ENCODE measurements at places on chromosomes 1 and 21.

DNA sequence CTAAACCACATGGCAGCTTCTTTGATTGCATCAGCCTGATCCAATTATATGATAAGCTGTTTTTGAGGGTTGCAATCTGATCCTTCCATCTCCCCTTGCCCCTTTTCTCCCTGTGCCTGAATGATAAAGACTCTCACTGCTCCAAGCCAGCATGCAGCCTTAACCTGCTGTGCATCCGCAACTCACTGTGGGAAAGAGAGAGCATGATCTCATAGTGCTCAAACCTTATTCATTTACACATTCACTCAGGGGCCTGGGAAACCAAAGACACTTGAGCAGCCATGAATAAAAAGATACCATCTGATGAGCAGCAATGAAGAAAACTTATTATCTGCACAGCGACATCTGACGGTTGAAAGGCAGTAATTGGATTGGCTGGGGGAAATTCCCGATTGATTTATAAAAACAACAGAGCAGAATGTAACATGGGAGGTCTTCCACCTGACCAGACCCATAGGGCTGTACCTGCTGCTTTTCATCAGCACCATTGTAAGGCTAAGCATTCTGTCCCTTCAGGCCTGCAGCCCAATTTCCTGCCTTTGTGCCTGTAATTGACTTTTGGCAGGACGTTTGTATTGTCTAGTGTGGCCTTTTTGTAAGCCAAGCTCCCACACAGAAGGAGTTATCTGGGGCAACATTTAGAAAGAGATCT lies 62.5 kb downstream of the KIAA0040 start:
- DNase-seq, result no peak

GRCh38 chr1:23448846-23449245 lies 24.3 kb upstream of the TCEA3 start:
- no peak for DNase-seq

GRCh38 chr1:247291161-247291560 lies 35.3 kb downstream of the VN1R5 start:
- DNase-seq, result no peak

GRCh38 chr1:43419627-43420425 lies 30.1 kb downstream of the SZT2 start:
- no peak for DNase-seq

- no peak for DNase-seq
These were observed 7.9 kb downstream of the ACAP3 start for GRCh38 chr1:1299686-1300351.

GRCh38 chr1:53259932-53260331 lies 21.6 kb upstream of the MAGOH start:
- DNase-seq, result no peak

- no peak for DNase-seq
These were observed 82.4 kb downstream of the PBX1 start for GRCh38 chr1:164641353-164641730.

GRCh38 chr1:11596295-11596694 lies 57.9 kb downstream of the FBXO2 start:
- DNase-seq, result no peak

DNA sequence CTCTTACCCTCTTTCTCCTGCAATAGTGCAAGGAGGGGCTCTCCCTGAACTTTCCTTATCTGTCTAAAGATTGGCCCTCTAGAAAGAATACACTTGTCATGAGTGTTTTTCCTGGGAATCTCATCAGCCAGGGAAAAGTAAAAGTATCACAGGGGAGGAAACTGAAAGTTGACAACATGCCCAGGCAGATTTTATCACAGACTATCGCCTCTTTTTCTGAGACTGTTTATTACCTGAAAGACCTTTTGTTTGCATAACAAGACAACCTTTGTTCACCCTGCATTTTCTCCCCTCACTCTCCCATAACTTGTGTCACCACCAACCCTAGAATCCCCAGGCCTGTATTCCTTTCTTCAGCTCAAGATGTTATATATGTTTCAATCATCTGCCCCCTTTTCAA lies 794.7 kb upstream of the ADAMTS5 start:
- DNase-seq, result no peak

- no peak for DNase-seq
These were observed 354.9 kb upstream of the ADAMTS5 start for GRCh38 chr21:27321791-27322190.

DNA sequence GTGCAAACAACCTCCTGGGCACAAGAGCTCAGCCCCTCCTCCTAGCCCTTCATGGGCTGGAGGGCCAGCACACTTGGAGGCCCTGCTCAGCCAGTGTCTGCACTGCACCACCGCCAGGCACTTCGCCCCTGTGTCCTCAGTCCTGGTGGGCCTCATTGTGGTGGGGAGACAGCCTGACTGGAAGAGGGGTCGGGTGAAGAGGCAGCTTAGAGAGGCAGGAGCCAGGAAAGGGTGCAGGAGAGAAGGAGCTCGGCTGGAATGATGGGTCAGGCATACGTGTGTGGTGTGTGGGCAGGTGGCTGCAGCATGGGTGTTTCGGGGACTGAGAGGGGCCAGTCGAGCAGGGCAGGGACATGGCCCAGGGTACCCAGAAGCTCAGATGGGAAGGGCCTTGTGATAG lies 4.1 kb downstream of the WNT3A start:
- DNase-seq, result no peak

- DNase-seq, result no peak
These were observed 2.0 kb downstream of the TMEM63A start for GRCh38 chr1:225880222-225880588.

- DNase-seq, result no peak
These were observed at the start of gene TMCO4 for GRCh38 chr1:19799230-19800075. TMCO4 (minus strand) TSS chr1:19799916; CDS start chr1:19780758, 19,158 bp downstream.

DNA sequence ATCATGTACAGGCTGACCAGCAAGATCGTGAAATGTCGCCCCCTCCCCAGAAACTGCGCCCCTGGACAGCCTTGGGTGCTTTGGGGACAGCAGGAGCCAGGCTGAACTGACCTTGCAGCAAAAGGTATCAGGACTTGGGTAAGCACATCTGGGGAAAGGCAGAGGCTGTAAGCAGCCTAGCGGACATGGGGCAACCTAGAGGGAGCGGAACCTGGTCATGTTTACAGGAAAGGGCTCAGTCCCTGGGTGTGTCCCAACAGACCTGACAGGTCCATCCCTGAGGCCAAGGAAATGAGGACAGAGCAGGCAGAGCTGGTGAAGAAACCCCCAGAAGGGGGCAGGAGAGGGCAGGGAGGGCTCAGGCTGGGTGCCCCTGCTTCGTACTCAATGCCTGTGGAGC lies 3.1 kb upstream of the S100A8 start:
- DNase-seq, result no peak

DNA sequence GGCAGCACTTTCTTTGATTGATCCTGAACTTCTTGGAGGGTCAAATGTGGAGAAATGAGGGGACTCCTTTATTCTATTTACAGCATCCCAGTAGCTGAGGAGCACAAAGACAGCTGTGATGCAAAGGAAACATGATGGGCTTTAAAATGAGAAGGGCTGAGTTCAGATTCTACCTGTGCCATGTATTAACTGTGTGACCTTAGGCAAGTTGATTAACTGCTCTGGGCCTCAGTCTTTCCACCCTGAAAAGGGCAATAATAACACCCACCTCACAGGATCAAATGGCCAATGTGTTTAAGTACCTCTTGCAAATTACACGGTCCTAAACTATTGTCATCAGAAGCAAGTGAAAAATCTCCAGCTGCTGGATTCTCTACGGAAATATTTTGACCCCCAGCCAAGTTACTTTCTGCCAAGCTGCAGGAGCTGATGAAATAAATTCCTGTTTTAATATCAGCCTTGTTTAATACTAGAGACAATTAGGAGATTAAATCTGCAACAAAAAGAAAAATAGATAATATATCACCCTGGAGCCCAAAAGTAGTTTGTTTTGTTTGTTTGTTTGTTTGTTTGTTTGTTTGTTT lies 15.7 kb downstream of the TMEM81 start:
- no peak for DNase-seq

- no peak for DNase-seq
These were observed 3.0 kb downstream of the EFNA3 start for GRCh38 chr1:155081472-155082300.

DNA sequence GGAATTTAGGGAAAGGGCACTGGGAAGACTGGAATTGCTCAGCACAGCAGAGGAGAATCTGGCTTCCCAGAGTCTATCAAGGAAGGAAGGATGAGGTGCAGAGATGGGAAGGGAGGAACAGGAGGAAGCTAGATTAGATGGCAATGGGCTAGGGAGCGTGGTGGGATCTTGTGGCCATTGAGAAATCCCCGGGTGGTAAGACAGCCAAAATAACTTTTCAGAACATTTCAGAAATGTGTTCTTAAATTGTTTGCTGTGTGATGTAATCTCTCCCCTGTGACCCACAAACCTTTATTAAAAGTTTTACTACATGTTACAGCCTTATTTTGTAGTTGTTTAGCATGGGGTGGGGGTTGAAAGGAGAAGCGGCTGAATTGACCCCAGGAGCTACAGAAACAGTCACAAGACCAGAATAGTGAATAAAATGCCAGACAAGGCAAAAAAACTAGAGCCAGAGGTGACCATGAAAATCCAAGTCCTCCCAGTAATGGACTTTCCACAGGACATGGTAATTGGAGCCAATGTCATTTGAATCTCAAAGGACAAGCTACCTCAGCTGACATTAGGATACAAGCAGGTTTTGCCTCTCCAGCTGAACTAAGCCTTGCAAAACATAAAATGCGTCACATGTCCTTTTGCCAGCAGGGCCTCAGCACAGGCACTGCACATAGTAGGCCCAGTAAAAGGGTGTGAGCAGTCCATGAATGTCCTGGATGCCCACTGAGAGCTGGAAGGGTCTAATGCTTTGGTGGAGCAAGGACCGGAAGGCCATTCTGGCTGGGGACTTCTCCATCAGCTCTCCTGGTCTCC lies 980 bp upstream of the AHCYL1 start:
- no peak for DNase-seq

DNA sequence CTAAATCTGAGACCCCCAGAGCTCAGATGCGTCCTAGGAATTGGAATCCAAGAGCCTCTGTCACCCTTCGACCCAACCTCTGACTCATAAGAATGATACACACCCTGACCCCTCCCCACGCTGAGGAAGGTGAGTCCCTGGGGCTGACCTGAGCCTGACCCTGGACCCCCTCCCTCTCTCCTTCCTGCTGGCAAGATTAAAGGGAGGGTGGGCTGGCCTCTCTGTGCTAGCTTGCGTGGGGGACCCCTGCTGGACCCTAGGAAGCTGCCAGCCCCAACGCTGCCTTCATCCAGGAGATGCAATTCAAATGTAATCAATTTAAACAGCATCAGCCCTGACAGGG lies 627 bp downstream of the PLEKHA6 start:
- no peak for DNase-seq

DNA sequence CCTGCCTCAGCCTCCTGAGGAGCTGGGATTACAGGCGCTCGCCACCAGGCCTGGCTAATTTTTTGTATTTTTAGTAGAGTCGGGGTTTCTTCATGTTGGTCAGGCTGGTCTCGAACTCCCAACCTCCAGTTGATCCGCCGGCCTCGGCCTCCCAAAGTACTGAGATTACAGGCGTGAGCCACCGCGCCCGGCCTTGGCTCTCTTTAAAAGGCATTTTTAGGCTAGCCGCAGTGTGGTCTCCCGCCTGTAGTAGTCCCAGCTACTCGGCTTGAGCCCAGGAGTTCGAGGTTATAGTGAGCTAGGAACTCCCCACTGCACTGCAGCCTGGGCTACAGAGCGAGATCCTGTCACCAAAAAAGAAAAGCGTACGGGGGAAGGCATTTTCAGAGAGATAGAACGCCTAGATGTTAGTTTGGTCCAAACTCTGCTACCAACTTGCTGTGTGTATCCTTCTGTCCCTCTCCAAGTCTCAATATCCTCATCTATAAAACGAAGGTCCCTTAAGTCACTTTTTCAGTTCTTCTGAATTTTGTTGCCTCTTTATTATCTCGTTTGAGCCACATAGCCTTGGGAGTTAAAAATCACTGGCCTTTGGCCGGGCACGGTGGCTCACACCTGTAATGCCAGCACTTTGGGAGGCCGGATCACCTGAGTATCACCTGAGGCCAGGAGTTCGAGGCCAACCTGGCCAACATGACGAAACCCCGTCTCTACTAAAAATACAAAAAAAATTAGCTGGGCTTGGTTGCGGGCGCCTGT lies 734 bp downstream of the MED18 start:
- DNase-seq, result no peak

DNA sequence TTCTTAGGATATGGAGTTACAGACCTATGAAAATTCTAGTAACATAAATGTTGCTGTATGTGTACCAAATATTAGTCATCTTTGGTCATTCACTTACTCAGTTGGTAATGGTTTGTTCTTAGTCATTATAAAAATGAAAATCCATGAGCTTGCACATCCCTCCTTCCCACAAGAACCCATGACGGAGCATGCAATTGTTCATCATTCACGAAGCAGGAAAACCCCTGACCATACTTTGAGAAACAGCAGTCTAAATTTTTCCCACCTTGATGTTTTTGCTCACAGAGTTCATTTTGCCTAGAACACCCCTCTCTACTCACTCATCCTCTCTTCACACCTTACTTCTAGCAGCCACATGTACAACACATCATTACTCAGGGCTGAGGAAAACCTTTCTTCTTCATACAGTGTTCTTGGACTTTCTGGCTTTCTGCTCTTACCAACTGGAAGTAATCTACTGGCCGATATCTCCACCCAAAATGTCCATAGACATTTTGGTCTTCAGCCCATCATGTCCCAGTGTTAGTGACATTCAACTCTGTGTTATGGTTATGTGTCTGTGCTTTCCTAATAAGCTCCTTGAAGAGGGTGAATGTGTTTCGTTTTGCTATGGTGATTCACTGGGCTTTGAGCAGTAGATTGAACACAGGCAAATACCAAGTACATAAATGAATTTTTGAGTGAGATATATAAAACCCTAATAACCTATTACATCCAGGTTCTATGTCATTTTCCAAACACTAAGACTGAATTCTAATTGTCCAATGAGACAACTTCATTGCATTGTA lies 189.9 kb downstream of the ZC3H11B start:
- no peak for DNase-seq

GRCh38 chr21:42112857-42113256 lies 41.7 kb downstream of the UMODL1 start:
- no peak for DNase-seq

GRCh38 chr1:38046333-38046883 lies at the start of gene POU3F1:
POU3F1 (minus strand) TSS chr1:38046793; CDS start chr1:38046743, 50 bp downstream.
- no peak for DNase-seq

DNA sequence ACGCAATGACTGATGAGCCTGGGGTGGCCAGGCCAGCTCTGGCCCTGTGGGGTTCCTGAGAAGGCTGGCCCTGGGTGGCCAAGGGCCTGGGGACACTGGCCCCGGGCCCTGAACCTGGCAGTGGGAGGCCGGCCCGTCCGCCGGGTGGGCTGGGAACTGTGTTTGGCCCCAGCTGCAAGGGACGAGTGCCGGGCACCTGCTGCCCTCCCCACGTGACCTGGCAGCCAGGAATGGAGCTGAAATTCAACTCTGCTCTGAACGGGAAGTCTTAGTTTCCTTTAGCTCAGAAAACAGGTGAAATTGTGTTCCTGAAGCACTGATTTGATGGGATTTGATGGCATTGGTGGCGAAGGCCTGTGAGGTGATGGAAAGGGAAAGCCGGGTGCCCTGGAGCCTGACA lies 8.2 kb upstream of the TTLL10 start:
- DNase-seq, result no peak

GRCh38 chr21:15557925-15558324 lies 171.9 kb upstream of the USP25 start:
- no peak for DNase-seq
